ENCODE measurements at places on chromosomes 4 and X.

- no peak for DNase-seq
Measured at GRCh38 chr4:142960126-142960525, 114.0 kb upstream of the INPP4B start.

GRCh38 chrX:25288676-25289075, 272.9 kb upstream of the ARX start:
- no peak for DNase-seq

- DNase-seq: no peak
Measured at GRCh38 chrX:103356130-103356798, at the start of gene TCEAL9. Gene TCEAL9 (plus strand): TSS chrX:103356506. CDS start chrX:103357685, 1,179 bp downstream.

DNA sequence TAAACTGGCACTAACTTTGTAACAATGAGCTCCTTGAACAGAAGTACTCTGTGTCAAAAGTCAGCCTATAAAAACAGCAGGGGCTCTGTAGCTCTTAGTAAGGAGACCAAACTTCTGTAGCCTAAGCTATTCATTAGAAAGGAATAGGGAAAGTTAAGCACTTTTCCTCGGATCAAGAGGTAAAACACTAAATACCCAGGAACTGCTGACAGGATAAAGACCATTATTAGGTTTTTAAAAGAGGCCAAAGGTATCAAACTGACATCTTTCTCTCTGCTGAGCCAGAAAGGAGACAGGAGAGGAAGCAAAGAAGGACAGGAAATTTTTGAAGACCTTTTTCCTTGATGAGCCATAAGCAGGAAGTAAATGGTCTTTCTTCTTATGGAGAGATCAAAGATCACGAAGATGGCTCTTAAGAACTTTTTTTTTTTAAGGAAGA, 31.9 kb downstream of the ANAPC10 start:
- no peak for DNase-seq

- DNase-seq: no peak
Measured at GRCh38 chr4:1466034-1466862, 60.0 kb upstream of the NKX1-1 start.

GRCh38 chr4:168879188-168879587, 130.9 kb downstream of the CBR4 start:
- DNase-seq: no peak

- DNase-seq: no peak
Measured at GRCh38 chr4:149489321-149489720, 326.3 kb downstream of the IQCM start.

DNA sequence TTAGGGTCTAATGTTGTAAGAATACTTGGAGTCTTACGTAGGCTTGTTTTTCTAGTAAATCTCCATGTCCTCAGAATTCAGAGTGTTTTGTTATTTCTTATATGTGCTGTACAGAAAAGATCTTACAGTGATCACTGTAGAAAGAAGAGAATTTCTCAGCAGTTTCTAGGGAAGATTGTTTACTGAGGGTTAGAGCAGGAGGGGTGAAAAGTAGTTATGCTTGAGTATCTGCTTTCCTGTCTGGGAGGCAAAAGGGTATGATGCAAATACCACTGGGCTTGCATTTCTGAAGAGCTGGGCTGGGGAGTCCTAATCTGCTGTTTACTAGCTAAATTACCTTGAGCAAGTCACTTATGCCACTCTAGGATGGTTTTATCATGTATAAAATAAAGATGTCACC, 78.2 kb downstream of the BEND4 start:
- DNase-seq: no peak

DNA sequence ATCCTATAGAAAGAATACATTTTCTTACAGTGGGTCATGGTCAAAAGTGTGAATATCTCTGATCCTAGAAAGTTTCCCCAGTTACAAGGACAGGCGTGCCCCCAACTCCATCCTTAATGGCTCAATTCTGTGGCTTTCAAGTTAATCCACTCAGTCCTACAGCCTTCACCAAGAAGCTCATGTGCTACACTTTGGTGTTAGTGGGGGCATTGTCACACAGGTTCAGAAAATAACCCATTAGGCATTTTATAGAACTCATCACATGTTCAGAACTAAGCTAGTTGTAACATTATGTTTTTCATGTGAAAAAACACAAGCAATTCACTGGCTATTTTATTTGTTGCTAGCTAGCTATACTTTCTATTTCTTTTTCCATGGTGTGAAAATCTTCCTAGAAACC, 20.4 kb downstream of the NFKB1 start:
- DNase-seq: no peak

DNA sequence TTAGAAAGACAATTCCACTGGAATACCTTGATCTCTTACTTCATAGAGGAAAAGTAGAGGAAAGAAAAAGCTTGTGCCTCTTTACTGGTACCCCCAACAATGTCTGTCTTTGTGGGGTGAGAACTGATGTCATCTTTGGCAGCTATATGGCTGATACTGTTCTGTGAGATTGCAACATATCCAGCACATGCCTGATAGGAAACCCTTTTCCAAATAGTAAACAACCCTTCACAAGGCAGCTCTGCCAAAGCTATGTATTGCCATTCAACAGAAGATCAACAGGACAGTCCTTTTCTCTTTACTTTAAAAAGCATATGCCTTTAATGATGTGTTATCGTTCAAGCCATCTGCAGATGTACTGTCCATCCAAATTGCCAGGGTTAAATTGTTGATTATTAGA, 105.9 kb downstream of the IL1RAPL1 start:
- no peak for DNase-seq

Data from stimulated activated CD4-positive, alpha-beta T cell treated with anti-CD3 and anti-CD28 coated beads, TNF-alpha, amount 100 ng/mL, for 24 hours (primary cell).